ENCODE measurements at places on chromosomes 4 and X.

DNA sequence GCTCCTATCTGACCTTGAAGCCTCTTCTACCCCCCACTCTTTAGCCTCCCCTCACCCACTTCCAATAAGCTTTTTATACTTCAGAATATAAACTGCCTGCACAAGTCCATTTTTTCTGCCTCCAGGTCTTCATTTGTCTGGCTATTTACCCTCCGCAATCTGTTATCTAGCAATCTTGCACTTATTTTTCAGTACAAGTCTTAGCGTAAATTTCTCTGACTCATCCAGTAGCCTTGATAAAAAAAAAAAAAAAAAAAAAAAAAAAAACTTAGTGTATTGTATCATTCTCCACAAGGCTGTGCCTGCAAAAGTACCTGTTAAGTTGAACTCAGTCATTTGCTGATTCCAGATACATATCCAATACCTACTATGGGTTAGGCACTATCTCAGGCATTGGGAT lies 219.5 kb upstream of the DKK2 start:
- no peak for DNase-seq

DNA sequence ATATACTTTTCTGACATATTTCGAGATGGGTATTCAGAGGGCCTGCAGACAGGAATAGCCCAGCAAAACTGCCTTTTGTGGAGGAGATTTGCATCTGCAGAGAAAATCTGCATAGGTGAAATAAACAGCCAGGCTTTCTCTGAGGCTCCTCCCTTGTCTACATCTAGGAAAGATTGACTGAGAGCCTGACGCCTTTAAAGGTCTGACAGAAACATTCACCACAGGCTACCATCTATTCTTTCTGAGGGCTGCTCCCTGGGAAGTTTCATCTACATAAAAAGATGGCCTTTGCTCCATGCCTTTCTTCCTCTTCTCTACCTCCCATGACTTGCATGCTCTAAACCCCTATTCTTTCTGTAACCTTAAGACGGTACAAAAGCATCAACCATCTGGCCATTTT lies 55.0 kb upstream of the AP1S2 start:
- no peak for DNase-seq

DNA sequence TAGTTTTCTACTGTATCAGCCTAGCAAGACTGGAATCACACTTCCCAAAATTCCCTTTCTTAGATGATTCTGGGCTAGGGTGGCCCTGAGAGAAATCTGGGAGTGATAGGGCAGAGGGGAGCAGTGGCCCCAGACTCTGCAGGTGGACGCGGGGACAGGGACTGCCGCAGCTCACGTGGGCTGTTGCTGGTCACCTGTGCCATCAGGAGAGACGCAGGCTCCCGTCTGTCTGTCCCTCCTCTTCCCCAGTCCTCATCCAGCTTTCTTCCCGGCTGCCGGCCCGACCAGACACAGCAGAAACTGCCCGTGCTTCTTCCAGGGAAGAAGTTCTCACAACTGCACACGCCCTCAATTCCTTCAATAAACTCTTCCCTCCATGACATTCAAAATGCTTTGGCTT lies 86.4 kb downstream of the AFAP1 start:
- DNase-seq, result no peak

- DNase-seq, result no peak
These were observed 60.6 kb downstream of the SNX25 start for GRCh38 chr4:185270037-185270436.

- no peak for DNase-seq
These were observed 228.4 kb downstream of the SPANXN1 start for GRCh38 chrX:145475725-145476124.

- DNase-seq, result no peak
These were observed 45.6 kb downstream of the RFC1 start for GRCh38 chr4:39320381-39321115.

DNA sequence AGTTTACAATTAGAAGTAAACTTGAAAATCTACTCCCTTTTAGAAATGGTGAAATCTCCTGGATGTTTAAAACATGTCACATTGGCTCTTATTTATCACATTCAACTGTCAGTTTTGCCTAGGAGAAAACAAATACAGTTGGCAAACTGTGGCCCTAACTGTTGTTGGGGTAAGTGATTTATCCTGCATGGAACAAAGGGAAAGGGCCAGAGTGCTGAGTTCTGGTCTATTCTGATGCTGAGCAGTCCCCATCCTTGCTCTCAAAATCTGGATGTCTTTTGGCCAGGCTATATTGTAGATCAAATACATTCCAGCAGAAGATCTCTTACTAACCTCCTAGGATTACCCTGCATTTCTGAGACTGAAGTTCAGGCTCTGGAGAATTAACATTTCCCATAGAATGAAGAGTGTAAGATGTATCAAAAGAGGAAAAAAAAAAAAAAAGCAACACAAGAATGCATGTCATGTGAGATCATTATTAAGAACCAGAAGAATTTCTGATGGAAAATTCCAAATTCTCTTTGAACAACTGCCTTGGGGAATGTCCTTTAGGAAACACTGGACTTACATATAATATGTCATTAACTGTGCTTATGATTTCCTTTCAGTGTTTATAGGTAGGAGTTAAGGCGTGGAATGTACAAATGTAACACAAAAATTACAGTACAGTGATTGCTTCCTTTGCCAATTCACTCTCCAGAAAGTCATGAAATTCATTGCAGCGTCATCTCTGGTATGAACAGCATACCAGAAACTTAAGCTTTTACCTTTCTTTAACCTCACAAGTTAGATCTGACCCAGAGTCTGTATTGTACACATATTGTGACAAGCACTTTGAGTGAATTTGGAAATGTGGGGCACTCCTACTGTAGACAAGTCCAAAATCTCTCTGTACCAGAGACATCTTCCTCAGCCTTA lies 1012.5 kb upstream of the LCORL start:
- DNase-seq, result no peak

DNA sequence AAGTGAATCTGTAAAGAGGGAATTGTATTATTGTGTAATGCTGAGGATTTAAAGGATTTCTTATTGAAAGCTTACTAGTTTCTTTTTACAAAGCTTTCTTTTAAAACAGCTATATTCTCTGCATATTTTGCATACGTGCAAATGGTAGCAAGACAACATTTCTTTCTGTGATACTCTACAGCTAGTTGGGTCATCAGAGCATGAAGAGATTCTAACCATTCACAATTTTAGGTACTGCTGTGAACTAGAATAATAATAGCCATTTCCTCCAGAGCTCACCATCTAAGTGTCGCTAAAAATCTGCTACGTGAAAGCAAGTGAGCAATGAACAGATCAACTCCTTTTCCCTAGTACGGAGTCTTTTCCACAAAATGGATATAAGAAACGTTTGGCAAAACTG lies 37.3 kb downstream of the ARHGAP6 start:
- DNase-seq, result no peak

DNA sequence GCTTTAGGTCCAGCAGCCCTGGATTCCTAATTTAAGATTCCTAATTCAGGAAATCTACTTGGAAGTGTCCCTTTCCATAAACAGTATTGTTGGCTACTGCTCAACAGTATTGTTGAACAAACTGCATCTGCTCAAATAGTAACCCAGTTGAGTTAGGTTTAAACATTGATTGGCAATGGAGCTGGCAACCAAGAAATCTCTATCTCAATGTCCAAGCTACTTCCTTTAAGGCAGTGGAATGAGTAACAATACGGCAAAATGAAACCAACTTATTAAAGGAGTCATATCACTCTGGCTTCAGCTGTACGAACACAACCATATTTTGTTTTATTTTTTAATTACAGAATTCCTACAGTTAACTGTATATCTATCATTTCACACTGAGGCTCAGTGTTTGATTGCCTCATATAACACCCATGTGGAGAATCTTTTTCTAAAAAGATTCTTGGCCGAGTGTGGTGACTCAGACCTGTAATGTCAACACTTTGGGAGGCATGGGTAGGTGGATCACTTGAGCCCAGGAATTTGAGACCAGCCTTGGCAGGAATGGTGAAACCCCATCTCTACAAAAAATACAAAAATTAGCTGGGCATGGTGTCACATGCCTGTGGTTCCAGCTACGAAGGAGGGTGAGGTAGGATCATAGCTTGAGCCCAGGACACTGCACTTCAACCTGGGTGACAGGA lies 71.7 kb upstream of the IL13RA1 start:
- no peak for DNase-seq

GRCh38 chr4:100348473-100348872 lies 158.2 kb upstream of the DDIT4L start:
- no peak for DNase-seq

DNA sequence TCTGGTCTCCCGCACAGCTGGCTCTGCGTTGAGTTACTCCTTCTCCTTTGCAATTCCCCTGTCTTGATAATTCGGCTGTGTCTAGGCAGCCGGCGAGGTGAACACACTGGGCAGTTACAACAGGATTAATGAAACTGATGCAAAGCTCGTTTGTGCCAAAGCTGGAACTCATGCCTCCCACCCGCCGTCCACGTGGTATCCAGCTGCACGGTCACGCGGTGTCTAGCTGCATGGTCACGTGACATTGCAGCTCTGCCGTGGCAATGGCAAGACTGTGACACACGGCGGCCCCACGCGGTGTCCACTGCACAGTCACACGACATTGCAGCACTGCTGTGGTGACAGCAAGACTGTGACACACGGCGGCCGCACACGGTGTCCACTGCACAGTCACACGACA lies 31.2 kb upstream of the LRPAP1 start:
- DNase-seq, result no peak

DNA sequence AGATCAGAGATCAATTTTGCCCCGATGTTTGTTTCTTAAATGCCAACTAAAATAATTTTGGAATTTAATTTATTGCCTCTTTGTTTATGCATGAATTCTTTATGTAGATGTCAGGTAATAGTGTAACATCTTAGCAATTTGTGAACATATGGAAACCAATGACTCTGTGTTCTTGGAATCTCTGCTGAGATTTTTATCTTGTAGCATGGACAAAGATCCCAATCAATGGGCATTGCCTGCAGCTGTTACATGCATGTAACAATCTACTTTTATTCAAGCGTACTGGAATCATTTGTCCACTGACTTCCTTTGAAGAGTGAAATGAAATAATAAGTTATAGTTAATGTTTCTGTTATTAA lies 61.6 kb upstream of the ARSJ start:
- DNase-seq, result no peak

DNA sequence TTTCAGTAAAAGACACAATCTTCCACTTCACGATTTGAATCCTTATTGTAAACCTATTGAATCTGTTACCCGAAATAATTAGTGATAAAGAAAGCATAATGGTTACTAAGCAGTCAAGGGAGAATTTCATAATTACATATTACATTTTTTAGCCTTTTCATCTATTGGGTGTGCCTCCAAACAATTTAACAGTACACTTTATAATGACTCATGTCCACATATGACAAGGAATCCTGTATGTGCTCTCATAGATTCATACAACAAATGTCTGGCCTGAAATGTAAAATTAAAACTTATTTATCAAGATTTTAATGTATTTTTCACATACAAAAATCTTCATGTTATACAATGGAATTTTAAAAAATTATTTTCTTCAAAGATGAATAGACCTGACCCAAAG lies 39.4 kb downstream of the PPP3CA start:
- no peak for DNase-seq

DNA sequence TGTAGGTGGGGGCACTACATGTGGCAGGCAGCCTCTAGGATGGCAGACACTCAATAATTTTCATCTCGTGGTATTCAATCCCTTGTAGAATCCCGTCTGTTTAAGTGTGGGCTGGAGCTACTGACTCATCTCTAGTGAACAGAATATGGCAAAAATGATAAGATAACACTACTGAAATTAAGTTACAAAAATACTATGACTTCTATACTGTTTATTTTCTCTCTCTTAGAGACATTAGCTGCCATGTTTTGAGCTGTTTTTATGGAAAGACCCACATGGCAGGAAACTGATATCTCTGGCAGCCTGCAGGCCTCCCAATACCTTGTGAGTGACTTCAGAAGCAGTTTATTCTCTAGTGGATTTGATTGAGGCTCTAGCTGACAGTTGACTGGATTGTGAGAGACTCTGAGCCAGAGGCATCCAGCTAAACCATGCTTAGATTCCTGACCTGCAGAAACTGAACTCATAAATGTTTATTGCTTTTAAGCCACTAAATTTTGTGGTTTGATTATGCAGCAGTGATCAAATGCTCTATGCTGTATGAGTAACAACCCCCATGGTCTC lies 298.8 kb upstream of the CTSO start:
- no peak for DNase-seq

- no peak for DNase-seq
These were observed 51.8 kb upstream of the ARX start for GRCh38 chrX:25067271-25068172.
